Stimulated activated CD8-positive, alpha-beta memory T cell treated with anti-CD3 and anti-CD28 coated beads, Interleukin-7, amount 100 ng/mL, for 48 hours (primary cell): ENCODE measurements at places on chromosomes 5 and 9.

DNA sequence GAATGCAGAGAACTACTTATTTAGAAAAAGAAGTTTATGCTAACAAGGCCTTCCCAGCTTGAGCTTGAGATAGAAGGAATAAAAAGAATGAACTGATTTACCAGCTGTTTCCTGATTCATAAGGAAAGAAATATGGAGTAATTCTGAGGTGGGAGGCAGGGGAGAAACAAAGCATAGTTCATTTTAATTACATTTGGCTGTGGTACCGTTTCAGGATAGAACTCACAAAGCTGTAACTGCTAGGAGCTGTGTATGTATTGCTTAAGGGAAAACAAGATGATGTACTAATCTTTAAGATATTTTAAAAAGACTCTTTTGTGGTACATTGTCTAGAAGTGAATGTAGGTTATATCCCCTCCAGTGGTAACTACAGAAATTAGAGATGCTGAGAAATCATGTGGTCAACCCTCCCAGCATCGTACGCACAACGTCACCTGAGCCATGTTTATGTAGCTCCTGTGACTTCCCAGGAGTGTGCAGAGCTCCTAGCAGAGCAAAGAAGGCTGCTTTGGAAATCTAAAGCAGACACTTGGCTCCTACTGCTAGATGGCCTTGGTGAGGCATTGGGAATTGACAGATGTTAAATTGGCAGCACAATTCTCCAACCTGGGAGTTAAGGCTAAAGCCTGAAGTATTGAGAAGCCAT, 208.3 kb upstream of the VLDLR start:
- no peak for DNase-seq

DNA sequence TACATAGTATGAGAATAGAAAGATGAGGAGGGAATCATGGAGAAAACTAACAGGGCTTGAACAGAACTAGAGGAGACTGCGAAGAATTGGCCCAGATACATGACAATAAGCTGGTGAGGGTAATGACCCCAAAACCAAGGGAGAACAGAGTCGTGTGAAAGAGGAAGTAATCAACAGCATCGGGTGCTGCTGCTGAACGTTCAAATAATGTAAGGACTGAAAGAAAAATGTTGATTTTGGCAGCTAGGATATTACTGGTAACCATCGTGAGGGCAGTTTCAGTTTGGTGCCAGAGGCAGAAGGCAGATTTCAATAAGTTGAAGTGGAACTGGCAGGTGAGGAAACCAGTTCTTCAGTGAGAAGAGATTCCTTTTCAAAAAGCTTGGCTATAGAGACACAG, 66.8 kb upstream of the SMC2 start:
- DNase-seq: no peak

DNA sequence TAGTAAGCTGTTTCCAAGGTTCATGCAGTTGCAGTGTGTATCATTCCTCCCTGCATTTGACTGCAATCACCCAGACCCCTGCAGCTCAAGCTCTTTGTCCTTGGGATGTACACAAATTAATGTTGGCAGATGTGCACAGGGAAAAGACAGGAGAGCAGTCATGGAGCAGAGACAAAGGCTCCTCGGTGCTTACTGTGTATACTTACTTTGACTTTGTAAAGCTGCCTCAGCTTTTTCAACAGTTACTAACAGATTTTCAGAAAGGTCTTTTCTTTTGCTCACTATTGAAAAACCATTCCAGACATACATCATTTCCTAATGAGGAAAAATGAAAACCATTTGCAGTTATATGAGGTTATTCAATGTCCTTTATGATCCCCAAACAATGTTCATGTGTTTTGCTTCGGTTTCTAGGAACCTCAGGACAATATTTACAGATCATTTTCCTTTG, 124.9 kb downstream of the TTC39B start:
- no peak for DNase-seq

DNA sequence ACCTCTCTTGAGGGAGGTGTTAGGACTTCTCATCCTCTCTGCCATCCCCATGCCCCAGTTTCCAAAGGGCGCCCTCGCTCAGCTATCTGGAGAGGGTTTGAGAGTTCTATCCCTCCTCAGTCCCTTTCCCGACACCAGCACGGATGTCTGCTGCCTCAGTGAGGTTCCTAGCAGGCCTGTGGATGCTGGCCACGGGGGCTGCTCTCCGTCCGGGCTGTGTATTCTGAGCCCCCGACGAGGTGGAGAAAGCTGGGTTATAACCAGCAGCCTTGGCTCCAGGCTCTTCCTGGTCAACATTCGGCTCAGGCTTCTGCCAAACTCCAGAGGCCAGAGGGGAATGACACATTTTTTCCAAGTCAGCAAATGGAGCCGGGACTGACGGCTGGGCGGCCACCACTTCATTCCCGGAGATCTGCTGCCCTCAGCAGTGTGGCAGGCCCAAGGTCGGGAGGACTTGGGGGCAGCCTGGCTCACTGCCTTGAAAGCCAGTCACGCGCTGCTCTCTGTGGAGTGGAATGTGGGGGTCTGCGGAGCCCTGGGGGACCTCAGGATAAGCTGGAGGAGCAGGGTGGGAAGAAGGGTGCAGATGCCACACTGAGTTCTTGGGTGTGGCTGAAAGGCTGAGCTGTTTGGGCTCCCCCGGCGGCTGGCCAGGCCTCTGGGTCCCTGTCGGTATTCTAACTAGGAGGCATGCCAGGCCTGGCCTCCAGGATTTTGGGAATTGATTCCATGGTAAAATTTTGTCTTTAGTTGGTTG, 27.4 kb downstream of the PTPA start:
- DNase-seq: no peak

DNA sequence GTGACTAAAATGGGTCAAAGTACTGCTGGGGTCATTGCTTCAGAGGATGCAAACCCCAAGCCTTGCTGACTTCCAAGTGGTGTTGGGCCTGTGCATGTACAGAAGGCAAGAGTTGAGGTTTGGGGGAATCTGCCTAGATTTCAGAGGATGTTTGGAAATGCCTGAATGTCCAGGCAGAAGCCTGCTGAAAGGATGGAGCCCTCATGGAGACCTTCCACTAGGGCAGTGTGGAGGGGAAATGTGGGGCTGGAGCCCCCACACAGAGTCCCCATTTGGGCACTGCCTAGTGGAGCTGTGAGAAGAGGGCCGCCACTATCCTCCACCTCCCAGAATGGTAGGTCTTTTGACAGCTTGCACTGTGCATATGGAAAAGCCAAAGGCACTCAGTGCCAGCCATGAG, 377.7 kb upstream of the TRPC7 start:
- DNase-seq: no peak

DNA sequence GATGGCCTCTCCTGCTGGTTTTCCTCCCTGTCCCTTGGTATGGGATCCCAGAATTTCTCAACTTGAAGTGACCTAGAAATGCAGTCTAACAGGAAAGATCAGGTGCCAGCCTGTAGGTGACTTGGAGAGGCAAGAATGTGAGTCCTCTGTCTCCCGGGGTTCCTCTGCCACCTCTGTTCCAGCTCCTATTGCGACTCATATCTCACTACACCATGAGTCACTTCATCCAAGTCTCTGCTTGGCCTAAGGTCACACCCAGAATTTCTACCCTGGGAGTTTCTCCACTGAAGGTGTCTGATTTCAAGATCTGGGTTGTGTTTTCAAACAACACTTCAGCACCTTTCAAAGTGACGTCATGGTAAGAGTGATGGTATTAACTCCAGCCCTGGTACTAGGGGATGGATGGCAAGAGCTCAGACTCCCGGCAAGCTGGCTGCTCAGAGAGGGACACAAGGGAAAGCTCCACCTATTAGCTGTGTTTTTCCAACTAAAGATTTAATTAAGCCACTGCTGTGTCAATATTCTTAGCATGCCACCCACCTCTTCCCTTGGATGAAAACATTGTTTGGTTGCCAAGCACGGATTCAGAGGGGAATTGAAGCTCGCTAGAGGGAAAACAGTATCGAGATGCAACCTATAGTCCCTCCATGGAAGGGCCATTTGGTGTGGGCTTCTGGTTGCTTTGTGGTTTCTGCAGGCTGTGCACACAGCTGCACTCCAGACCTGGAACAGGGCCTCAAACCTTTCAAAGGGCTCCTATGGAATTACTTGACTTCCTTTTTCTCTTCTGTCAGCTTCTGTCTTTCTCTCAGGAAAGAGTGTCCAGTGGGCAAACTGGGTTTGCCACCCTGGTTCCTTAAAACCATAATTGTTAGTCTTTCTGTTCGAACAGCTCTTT, 205.7 kb downstream of the GAS1 start:
- no peak for DNase-seq
